Nucleus accumbens (tissue), 56 donors: ENCODE measurements at places on chromosomes 1 and 21.

- DNase-seq, result peak; percentile 15
Measured at GRCh38 chr1:206489980-206490770, 17.2 kb upstream of the RASSF5 start.

GRCh38 chr1:223834660-223835263, 11.0 kb downstream of the TP53BP2 start:
- DNase-seq, result no peak

GRCh38 chr1:116314305-116314919, 58.6 kb upstream of the ATP1A1 start:
- no peak for DNase-seq

DNA sequence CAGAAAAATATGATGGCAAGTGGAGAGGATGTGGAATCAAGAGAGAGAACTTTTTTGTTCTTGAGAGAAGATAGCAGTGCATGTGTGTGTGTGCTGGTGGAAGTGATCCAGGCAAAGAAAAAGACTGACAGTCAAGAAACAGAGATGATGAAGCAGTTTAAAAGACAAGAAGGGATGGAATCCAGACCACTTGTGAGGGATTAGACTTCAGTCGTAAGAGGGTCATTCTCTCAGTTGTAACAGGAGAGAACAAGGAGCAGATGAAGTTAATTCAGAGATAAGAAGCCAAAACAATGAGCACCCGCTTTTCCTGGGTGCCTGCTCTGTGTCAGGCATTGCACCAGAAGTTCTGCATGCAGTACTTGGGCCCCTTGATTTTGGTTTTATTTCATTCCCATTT, 76.6 kb downstream of the RNF220 start:
- no peak for DNase-seq

- no peak for DNase-seq
Measured at GRCh38 chr1:247131236-247131635, 27.1 kb upstream of the ZNF669 start.

GRCh38 chr1:228753287-228753686, 18.0 kb downstream of the RHOU start:
- DNase-seq, result no peak

GRCh38 chr1:202214089-202214843, 20.7 kb downstream of the LGR6 start:
- no peak for DNase-seq

DNA sequence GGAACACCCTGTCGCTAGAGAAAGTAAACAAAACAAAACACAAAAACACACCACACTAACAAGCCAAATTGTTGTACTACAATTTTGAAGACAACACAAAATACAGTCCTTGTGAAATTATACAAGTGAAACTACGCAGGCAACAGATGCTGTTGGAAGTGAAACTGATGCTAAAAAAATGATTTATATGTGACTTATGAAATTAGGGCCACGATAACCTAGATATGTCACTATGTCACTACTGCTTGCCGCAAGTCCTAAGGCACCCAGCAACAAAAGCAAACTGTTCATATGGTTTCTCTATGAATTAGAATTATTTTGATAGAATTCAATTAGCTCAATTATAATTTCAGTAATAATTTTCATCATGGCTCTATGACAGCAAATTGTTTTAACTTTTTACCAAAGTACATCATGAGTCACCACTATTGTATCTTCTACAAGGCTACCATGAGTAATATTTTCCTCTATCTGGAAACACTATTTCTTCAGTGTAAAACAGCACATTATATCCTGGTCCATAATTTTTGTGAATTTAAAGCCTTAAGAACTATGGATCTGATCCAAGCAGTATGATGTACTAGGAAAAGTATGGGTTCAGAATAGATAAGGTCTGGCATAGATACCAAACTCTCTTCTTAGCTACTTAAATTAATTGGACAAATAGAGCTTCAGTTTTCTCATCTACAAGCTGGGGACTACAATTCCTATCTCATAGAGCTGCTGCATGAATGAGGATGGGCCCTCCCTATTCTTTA, 216.3 kb downstream of the COL11A1 start:
- DNase-seq, result no peak

DNA sequence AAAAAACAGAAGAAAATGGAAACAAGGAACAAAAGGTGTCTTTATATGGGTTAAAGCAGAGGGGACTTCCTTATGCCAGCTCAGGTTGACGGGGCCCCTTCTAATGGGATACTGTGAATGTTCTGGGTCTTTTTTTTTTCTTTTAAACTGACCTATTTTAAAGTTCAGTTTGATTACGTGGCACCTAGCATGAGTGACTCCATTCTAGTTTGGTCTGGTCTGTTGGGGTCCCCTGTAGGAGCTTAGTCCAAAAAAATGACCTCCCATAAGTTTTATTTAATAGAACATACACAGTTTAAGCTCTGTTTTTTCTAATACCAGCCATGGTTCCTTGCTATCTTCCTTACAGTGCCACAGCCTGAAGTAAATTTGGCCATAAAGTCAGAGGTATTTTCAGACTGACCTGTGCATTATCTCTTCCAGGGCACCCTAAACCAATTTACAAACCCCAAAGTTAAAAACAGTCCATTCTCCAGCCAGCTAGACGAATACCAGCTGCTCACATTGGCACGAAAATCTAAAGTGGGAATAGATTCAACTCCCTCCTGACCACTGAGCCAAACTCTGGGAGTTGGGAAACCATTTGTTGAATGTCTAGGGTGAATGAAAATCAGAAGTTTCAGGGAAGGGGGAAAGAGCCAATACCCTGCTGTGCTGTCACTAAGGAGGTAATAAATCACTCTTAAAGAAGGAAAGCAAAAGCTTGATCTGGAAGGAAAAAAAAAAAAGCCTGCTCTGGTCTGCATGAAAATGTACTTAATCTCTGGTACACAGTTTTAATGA, 42.4 kb downstream of the AKNAD1 start:
- DNase-seq, result no peak

GRCh38 chr21:29332461-29333362, 34.0 kb downstream of the BACH1 start:
- no peak for DNase-seq

DNA sequence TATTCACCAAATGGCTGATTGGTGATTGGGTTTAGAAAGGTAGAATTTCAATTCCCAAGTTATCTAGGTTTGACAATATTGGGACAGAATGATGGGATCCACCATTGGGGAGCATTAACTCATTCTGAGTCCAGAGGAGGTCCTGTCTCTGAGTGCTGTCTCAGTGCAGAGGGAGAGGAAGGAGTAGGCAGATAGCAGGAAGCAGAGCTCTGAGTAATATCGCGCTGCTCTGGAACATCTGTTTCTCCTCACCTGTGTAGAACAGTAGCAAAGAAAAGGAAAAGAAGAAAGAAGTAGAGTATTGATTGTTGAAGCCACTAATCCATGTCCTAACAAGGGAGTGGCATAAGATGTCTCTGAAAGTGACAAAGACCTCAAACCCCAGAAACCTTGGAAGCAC, 1657.8 kb downstream of the MRPL39 start:
- no peak for DNase-seq

- no peak for DNase-seq
Measured at GRCh38 chr1:246355411-246356230, 151.5 kb downstream of the SMYD3 start.

DNA sequence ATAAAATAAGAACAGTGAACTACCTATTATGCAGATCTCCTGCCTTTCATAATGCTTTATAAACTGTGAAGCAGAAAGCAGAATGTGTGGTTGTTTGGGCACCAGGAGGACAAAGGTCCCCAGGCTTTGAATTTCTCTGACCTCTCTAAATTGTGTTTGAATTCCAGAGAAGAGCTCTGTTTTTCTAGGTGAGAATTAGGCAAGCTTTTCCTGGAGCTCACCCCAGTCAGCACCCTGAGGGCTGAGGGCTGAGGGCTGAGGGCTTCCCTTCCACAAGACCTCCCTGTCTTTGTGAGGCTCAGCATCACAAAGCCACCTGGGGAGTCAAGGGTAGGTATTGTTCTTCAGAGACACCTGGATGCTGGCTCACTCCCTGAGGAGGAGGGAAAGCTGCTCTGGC, 45.5 kb upstream of the LRIG2 start:
- no peak for DNase-seq

- DNase-seq, result no peak
Measured at GRCh38 chr21:36584980-36585940, 105.3 kb upstream of the CLDN14 start.

DNA sequence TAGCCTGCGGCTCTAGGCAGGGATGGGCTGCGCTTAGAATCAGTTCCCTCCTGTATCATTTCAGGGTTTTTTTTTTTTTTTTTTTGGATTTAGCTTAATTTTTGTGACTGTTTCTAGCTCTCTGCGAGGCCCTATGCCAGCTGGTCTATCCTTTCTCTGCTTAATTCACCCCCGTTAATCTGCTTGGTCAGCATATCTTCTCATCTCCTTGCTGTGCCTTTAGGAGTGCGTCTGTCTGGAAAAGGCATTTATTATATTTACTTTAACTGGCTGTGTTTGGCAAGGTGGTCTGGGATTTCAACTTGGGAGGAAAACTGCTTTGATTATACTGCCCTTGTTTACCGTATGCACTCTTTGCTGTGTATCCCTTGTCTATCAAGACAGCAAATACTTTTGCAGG, 184.8 kb upstream of the KIAA0040 start:
- no peak for DNase-seq

DNA sequence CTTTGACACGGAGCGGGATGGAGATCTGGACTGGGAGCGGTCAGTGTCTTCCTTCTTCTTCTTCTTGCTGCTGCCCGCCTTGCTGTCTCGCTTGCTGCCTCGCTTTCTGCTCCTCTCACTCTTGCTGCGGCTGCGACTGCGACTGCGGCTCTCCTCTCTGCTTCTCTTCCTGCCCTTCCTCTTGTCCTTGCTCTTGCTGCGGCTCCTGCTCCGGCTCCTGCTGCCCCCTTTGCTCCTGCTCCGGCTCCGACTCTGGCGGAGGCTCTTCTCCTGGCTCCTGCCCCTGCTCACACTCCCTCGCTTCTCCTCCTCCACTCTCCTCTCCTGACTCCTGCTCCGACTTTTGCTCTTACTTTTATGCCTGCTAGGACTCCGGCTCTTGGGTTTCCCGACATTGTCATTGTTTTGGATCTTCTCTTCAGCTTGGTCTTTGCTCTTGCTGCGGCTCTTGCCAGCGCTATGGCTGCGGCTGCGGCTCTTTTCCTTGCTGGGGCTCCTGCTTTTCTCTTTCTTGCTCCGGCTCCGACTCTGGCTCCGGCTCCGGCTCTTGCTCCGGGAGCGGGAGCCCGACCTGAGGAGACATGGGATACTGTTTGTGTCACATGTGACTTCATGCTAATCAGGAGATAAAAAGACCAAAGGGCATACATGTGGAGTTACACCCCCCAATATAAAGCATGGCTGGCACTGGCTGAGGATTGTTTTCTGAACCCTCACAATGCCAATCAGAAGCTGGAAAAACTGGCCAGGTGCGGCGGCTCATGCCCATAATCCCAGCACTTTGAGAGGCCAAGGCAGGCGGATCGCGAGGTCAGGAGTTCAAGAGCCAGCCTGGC, 25.2 kb upstream of the TMEM200B start:
- DNase-seq, result no peak
